ENCODE measurements at places on chromosomes 5 and 9.

DNA sequence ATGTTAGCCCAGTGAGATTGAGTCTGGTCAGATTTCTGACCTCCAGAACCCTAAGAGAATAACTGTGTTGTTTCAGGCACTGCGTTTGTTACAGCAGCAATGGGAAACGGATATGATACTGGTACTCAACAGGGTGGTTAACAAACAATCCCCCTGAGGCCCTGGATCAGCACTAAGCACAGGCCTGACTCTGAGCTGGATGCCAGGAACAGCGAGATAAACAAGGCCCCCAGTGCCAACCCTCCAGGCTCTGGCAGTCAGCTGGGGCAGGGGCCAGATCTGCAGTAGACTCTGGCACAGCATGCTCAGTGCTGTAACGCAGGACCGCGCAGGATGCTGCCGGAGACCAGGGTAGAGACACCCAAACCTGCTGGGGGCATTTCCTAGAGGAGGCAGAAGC is 22.1 kb downstream of the CPLX2 start:
- DNase-seq: no peak

DNA sequence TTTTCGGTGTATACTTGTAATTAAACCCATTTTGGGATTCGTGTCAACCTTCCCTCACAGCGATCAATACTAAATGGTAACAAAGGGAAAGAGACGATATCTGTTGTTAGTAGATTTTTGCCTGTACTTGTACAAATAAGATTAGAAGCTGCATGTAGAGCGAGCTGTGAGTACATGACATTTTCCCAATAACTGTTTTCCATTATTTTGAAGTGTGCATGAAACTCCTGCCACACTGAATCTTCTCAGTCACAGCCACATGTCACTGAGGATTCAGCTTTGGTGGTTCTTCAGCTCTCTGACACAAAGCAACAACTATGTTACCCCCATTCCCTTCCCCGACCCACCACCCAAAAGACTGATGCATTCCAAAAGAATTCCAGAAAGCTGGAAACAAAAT is 685.6 kb downstream of the EFNA5 start:
- DNase-seq: no peak

GRCh38 chr9:14148501-14149103 is 165.3 kb downstream of the NFIB start:
- DNase-seq: no peak

GRCh38 chr5:28896949-28897348 is 1858.6 kb upstream of the CDH9 start:
- DNase-seq: no peak
